ENCODE measurements at places on chromosomes 1 and 21.

GRCh38 chr1:94623560-94624148, 82.1 kb upstream of the F3 start:
- DNase-seq: no peak

- no peak for DNase-seq
These were observed 2.0 kb downstream of the PDPN start for GRCh38 chr1:13585612-13585991.

DNA sequence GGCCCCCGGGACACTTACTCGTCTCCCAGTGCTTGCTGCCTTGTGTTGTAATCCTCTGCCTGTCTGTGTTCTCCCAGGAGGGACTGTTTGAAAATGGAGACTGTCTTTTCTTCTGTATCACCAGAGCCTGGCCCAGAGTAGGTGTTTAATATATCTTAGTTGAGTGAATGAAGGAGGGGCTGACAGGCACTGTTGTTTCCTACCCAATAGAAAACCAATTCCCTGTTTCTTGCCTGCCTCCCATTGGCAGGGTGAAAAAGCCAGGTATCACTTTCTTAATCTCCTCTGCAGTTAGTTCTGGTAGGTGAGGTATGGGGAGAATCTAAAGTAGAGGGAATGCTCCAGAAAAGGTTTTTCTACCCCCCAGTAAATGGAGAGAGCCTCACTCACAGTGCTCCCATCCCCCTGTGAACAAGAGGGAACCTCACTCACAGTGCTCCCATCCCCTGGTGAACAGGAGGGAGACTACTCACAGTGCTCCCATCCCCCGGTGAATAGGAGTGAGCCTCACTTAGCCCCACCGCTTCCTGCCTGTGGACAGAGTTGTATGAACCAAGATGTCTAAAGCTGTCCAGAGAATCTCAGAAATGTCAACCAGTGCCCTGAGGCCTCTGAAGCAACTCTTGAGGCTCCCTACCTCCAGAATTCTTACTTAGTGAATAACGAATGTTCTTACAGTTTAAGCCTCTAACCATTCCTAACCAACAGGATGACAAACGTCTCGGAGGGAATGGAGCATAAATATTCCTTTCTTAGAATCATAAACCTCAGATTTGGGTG, at the start of gene GJA5:
Gene GJA5, minus strand, starts transcription at position 122 of the 780 bp plus-strand sequence. CDS start 1,364 bp downstream, outside the sequence.
- DNase-seq: no peak

DNA sequence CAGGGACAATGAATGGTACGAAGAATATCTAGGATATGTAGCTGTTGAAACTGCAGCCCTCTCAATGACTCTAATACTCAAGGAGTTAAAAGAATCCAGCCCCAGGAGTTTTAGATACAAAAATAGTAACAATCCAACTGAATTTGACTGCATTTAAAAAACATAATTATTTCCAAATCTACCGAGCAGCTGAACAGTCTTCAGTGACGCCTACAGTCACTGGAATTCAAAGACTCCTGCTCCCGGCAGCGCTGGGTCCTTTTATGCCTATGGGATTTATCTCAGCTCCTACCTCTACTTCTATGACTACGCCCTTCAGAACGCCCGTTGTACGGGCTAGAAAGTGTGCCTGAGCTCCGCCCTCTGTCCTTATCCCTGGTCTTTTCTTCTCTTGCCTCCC, 55.7 kb downstream of the WARS2 start:
- no peak for DNase-seq

GRCh38 chr1:110070671-110071242, at the start of gene ALX3:
TSS of gene ALX3 (minus strand) at chr1:110070672. CDS start at chr1:110070612, 60 bp downstream.
- DNase-seq: no peak

DNA sequence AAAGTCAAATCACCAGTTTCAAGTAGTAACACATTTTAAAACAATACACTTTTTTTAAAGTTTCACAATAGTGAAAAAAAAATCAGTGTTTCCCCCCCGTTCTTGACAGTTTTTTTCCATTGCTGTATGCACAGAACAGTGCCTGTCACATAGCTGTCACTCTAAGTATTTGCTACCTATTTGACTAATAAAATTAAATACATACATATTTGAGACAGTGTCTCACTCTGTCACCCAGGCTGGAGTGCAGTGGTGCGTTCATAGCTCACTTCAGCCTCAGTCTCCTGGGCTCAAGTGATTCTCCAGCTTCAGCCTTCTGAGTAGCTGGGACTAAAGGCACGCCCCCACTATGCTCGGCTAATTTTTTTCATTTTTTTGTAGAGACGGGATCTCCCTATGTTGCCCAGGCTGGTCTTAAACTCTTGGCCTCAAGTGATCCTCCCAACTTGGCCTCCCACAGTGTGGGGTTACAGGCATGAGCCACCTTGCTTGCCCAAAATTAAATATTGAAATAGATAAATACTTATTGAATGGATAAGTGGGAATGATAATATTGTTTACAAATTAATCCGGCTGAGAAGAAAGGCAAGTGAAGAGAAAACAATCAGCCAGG, 12.6 kb upstream of the RHBG start:
- DNase-seq: no peak

DNA sequence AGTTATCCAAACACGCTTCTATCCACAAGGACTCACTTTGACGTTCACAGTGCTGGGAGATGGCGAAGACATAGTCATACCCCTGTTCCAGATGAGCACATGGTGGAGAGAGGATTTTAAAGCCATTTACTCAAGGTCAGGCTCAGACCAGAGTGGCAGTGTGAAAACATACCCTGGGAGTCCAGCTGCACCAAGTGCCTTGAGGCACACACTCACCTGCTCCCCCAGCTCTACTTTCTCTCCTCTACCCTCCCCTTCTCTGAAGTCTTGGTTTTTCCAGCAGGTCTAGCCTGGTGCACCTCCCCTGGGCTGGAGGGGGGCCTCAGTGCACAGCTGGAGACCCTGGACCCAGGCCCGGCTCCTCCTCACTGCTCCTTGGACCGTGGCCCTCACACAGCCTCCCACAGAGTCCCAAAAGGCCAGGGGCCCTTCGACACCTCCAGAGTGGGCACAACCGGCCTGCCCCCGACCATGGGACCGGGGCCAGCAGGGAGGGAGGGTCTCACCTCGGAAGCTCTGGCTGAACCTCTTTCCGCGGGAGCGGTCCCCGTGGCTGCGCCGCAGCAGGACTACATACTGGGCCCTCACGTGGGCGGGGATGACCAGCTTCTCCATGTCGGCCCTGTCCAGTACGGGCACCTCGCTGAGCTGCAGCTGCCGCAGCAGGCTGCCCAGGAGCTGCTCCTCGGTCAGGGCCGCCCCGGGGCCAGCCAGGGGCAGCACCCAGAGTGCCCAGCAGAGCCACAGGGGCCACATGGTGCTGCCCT, 452 bp downstream of the LEFTY2 start:
- DNase-seq: no peak

DNA sequence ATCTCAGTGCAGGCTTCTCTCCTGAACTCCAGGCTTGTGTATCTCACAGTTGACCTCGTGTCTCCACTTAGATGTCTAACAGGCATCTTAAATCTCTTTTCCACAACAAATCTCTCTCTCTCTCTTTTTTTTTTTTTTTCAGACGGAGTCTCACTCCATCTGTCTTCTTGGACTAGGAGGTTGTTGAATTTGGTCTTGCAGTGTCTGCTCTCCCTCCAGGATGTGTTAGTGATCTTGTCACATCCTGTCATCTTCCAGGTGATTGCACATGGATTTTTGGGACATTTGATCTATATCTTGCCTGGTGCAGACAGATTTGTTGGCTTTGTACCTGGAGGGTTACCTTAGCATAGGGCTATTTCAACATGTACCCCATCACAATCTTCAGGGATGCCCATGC, 26.5 kb upstream of the KCNA10 start:
- DNase-seq: no peak

DNA sequence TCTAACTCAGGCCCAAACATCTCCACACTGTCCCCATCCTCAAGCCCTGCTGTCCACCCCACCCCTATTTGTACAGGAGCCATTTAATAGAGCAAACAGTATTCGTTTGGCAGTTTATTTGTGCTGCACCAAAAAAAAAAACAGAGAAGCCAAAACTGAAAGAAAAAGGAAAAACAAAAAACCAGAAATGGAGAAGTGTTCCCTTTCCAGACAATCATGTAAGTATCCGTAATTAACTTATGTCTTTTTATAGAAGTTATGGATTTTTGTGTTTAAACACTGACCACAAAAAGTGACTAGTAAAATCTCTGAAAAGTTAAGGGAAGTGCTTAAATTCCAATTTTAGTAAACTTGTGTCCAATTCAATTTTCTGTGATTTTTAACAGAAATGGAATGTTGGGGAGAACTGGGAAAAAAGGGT, 40.4 kb upstream of the ZBTB18 start:
- no peak for DNase-seq

- no peak for DNase-seq
These were observed 206.0 kb downstream of the HIVEP3 start for GRCh38 chr1:41712695-41713094.

DNA sequence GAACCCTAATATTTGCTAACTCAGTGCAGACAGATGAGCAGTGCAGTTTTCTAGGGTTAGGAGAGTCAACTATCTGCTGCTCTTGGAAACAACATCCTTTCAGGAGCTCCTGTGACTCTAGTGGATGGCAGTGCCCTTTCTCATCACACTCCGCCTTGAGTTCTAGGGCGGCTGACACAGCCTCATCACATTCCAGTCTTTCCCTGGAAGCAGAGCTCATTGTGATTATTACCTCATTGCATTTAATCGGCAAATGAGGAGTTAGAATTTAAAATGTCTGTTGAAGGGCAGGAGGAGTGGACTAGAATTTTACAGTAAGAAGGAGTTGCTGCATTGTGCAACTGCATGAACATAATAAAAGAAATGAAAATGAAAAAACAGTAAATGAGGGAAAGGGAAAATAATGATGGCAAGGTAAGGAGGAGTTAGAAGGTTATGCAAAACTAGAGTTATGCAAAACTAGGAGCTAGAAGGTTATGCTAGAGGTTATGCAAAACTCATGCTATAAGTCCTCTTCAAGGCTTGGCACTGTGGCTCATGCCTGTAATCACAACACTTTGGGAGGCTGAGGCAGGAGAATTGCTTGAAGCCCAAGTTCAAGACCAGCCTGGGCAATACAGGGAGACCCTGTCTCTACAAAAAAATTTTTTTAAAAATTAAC, 6.9 kb upstream of the PTGFRN start:
- DNase-seq: no peak

DNA sequence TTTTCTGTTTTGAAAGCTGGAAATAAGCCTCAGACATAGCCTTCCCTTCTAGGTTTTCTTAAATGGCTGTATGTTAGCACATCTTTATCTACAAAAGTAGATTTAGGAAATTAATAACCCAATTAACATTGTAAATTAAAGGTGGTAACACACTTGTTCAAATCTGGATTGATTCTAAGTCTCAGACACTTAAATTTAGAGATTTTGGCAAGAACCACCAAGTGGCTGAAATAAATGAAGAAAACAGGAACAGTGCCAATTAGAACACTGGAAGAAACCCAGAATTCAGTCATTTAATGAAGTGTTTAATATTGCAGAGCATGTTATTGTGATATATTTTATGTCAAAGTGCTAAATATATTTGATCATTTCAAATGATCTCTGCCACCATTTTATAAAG, 628.2 kb downstream of the USP25 start:
- no peak for DNase-seq

- DNase-seq: no peak
These were observed 64.0 kb downstream of the KIF21B start for GRCh38 chr1:200959411-200959921.

DNA sequence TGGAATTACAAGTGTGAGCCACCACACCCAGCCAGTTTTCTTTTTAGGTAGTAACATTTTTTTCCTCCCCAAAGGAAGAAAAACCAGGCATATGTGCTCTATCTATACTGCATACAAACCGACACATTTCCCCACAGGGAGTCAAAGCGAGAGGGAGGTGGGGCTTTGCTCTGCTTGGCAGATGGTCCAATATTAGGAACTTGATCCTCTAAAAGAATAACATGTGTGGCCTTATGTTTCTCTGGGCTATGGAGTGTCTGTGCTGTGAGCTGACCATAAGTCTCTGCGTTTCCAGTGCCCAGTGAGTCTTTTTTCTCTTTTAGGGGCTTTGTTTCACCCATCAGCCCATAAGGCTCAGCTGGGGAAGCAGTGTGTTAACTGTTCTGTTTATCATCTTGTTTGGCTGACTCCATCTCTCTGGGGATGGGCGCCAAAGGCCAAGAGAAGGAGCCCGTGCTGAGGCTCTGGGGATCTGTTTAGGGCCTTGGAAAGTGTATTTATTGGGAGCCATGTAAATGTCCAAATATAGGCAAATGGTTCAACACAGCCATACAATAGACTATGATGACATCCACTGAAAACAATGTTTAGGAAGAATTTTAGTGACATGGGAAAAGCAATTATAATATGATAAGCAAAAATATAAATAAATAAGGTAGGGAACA, 20.2 kb downstream of the LMOD1 start:
- DNase-seq: no peak

DNA sequence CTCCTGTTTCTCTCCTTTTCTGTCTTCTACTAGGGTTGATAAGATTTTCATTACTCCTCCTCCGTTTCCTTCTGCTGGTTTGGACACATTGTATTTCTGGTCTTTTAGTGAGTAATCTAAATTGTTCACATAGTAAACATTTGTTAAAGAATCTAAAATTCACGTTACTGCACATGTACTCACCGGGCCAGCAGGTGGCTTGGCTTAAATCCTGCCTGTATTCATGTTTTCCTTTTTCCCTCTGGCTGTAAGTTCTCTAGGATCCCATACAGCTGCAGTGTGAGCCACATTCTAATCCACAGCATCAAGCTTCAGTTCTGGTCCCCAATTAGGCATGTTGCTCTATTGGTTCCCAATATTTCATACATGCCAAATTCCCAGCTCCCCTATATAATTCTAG, 958.3 kb downstream of the ADGRL2 start:
- DNase-seq: no peak

- DNase-seq: peak; percentile 52
These were observed 84.8 kb upstream of the CACNA1E start for GRCh38 chr1:181398544-181398943.

- no peak for DNase-seq
These were observed 167.1 kb downstream of the ATP6V1G3 start for GRCh38 chr1:198373376-198373775.

DNA sequence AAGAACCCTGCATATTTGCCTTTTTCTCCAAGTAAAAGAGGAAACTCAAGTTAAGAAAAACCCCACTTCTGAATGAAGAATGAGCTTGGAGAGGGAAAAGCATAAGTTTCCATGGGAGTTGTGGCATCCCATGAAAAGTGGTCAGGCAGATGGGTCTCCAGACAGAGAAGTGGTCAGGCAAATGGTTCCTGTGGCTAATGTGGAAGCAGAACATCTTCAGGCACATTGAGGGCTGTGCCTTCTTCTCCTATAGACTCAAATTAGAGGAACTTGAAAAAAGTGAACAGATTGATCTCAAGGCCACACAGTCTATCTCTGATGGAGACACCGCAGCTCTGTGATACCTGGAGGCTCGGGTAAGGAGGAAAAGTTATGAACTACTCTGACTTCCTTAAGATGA, 55.7 kb upstream of the KIRREL1 start:
- no peak for DNase-seq

GRCh38 chr1:49416758-49417157, 607.0 kb downstream of the AGBL4 start:
- DNase-seq: no peak

DNA sequence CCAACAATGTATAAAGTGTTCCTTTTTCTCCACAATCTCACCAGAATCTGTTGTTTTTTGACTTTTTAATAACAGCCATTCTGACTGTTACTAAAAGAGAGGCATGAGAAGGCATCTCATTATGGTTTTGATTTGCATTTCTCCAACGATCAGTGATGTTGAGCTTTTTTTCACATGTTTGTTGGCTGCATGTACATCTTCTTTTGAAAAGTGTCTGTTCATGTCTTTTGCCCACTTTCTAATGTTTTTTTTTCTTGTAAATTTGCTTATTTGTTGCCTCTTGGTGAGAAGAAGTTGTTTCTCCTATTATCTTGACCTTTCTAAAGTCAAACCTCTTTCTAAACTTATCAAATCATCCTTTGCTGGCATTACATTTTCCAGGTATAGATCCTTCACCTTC, 80.8 kb downstream of the ACBD6 start:
- DNase-seq: no peak
